ENCODE measurements at places on chromosomes 2 and 18.

DNA sequence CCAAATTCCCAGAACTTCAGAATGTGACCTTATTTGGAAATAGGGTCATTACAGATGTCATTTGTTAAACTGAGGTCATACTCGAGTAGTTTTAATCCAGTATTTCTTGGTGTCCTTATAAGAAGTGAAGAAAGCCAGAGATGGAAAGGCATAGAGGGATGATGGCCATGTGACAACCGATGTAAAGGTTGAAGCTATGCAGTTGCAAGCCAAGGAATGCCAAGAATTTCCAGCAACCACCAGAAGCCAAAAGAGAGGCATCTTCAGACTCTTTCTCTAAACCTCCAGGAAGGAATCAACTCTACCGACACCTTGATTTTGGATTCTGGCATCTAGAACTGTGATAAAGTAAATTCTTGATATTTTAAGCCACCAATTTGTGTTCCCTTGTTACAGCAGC is 242.2 kb downstream of the CDH20 start:
- no peak for DNase-seq

GRCh38 chr2:48448274-48449061 is 81.5 kb upstream of the STON1 start:
- DNase-seq, result peak; percentile 32

DNA sequence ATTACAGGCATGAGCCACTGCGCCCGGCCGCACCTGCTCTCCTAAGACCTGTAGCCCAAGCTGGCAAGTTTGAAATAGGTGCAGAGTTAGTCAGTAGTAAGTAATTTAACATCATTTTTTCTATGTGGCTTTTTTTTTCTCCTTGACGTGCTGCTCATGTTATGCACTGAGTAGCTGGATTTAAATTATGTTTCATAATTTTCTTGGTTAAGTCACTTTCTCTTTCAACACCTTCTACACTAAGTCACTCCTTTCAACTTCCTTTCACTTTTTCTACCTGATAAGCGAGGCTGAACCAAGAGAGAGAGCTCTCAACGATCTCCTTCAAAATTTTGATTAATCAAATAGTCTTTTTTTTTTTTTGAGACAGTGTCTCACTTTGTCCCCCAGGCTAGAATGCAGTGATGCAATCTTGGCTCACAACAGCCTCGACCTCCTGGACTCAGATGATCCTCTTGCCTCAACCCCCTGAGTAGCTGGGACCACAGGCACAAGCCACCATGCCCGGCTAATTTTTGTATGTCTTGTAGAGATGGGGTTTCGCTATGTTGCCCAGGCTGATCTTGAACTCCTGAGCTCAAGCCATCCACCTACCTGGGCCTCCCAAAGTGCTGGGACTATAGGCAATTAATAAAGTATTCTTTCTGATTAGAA is 13.1 kb downstream of the CASP8 start:
- no peak for DNase-seq

DNA sequence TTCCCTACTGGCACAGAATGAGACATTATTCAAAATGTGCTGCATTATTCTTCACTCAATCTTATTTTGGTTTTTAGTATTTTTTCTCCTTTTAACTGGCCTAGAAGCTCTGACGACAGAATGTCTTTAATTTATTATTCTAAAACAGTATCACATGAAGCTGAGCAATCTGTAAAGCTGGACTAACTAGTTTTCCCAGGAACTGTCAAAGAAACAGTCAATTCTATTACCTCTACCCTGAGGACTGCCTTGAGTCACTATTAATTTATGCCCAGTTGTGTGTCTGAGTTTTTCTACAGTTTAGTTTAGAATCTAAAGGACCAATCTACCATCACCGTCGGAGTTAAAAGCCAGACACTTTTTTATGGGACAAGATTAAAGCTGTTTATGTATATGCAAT is 31.6 kb downstream of the MBD2 start:
- DNase-seq, result no peak

DNA sequence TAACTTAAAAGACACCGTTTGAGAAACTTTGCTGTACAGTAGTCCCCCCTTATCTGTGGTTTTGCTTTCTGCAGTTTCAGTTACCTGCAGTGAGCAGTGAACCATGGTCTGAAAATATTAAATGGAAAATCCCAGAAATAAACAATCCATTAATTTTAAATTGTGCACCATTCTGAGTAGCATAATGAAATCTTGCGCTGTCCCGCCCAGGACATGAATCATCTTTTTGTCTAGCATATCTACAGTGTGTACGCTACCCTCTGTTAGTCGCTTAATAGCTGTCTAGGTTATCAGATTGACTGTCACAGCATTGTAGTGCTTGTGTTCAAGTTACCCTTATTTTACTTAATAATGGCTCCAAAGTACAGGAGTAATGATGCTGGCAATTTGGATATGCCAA is 6.1 kb downstream of the ARPC2 start:
- no peak for DNase-seq

- no peak for DNase-seq
Measured at GRCh38 chr2:181602017-181602416, 54.9 kb downstream of the CERKL start.

GRCh38 chr2:224469374-224469964 is 67.6 kb upstream of the FAM124B start:
- no peak for DNase-seq

DNA sequence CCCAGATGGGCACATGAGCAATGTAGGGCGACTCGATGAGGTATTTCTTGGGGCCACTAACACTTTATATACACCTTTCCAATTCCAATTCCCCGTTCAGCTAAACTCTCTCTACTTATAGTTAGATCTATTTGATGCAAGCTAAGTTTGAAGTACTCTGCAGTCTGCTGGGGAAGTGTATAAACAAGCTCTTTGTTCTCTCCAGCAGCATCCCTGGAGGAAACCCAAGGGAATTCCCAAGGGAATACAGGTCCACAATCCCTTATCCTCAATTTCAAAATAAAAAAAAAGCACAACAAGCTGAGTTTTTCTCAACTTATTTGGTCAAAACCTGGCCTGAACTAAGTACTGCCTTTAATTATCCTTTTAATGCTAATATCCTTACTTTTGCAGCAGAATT is 433.3 kb downstream of the NBAS start:
- no peak for DNase-seq

GRCh38 chr2:200968162-200968561 is 4.7 kb upstream of the ORC2 start:
- no peak for DNase-seq

- DNase-seq, result no peak
Measured at GRCh38 chr2:137951586-137951985, 12.7 kb upstream of the HNMT start.

DNA sequence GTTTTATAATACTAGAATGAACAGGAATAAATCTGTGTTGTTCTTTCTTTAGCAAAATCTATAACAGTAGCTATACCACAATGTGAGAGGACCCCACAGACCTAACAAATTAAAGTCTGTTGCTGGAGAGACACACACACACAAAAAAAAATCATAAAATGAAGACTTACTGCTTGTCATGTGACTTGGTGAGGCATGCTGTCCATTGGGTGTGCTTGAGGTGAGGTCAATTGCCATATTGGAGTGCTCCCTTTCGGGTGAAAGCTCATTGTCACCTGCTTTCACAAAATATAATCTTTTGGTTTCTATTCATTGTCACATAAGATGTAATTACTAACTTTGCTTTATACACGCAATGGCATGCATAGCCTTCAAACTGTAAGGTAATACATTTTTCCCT is 3.9 kb downstream of the IKZF2 start:
- no peak for DNase-seq

DNA sequence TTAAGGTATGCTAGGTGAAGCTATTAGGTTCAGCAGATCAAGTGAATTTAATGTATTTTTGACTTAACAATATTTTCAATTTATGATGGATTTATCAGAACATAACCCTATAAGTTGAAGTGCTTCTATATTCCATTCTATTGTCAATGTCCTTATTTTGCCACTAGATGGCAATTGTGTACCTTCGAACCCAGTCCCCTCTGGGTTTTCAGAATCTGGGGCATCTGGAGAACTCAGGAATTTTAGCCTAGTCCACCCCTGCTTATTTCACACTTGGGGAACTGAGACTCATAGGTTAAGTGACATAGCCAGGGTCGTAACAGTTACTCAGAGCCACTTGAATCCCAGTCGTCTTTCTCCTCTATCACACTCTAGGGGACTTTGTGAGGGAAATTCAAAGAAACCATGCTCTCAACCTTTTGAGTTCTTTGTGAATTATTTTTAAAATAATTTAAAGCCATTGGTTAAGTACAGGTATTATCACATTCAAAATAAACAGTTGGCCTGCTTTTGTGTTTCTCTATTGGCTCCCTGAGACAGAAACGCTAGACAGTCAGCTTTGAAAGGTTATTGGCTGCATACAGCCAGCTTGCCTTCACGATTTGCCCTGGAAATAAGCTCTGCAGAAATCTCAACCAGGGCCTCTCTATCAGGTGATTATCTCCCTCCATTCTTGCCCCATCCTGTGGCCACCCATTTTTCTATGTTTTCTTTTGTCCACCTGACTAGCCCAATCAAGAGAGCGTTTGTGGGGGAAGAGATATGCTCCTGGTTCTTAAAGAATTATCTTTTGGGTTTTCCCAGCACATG is 145.0 kb downstream of the TTC27 start:
- peak; percentile 70 for DNase-seq

DNA sequence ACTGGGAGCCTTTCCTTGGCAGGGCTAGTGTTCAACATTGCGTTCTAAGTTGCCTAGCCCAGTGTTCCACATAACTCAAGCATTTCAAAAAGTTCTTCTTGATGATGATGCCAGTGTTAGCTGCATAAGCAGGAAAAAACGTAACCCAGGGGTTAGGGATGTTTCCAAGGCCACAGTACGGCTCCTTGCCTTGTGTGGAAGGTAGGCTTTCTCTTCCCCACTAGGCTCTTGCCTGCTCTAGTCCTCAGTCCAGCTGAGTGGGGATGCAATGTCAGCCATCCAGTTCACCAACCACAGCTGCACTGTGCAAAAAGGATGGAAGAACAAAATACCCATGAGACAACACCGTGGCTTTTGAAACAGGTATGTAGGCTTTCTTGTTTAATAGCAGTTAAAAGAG is 28.0 kb upstream of the CYP26B1 start:
- no peak for DNase-seq

Measured in AG08396 (cell line).